Non-pigmented ciliary epithelial cell (primary cell): ENCODE measurements at places on chromosomes 11 and 22.

DNA sequence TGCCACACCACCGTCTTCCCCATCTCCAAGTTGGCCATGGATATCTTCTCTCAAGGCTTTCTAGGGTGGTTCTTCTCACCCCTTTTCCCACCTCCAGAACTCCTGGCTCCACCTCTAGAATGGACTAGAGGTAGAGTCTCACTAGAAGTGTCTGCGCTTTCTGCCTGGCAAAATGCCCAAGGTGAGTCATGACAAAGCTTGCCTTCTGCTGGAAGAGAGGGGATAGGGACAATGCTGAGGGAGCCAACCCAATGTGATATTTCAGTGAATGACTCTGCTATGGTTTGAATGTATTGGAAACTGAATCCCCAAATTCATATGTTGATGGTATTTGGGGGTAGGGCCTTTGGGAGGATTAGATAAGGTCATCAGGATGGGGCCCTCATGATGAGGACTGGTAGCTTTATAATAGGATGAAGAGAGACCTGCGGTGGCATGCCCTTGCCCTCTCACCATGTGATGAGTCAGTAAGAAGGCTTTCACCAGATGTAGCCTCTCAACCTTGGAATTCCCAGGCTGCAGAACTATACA, 4.1 kb upstream of the CD82 start:
- DNase-seq: no peak

DNA sequence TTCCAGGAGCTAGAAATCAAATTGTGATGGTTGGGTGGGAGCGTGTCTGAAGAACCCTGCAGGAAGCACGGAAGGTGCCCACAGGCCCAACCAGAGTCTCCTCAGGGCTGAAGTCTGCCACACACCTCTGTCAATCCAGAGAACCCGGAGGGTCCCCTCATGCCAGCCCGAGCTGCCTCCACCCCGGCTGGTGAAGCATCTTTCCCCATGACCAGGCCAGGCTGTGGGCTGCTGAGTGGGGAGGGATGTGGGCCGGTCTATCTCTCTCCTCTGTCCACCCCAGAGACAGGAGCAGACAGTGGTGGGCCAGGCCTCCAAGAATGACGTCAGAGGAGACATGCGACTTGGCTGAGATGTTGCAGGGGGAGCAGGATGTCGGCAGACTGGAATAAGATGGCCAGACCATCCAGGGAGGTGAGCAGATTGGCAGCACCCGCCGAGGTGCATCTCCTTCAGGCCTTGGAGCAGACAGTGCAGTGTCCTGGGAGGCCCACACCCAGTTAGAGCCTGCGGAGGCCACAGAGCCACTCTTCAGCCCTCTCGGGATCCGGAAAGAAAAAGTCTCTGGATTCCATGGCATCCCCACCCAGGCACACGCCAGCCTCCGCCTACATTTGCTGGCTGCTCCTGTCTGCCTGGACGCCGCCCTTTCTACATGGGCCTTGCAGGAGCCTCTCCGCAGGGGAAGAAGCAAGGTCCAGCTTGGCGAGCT, 1524.9 kb downstream of the BRD1 start:
- no peak for DNase-seq

GRCh38 chr11:14908214-14908880, 16.3 kb upstream of the CYP2R1 start:
- no peak for DNase-seq

DNA sequence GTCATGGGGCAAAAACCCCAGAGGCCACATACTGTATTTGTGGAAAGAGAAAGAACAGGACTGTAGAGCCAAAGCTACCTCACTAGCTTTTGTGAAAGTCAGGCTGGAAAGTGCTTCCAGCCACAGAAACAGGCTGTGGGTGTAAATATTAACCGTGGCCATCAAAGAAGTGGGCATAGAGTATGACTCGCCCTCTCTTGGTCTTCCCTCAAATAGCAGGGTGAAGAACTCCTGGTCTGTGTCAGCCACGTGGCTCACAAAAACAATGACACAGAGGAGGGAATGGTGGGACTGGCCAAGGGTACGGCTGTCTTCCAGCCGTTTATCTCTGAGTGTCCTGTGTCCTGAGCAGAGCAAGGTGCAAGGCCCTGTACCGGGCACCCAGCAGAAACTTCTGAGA, 37.6 kb upstream of the UBASH3B start:
- no peak for DNase-seq

GRCh38 chr11:111066846-111067245, 178.7 kb upstream of the POU2AF2 start:
- no peak for DNase-seq

GRCh38 chr11:127000981-127001380, 411 bp upstream of the KIRREL3 start:
- DNase-seq: no peak

DNA sequence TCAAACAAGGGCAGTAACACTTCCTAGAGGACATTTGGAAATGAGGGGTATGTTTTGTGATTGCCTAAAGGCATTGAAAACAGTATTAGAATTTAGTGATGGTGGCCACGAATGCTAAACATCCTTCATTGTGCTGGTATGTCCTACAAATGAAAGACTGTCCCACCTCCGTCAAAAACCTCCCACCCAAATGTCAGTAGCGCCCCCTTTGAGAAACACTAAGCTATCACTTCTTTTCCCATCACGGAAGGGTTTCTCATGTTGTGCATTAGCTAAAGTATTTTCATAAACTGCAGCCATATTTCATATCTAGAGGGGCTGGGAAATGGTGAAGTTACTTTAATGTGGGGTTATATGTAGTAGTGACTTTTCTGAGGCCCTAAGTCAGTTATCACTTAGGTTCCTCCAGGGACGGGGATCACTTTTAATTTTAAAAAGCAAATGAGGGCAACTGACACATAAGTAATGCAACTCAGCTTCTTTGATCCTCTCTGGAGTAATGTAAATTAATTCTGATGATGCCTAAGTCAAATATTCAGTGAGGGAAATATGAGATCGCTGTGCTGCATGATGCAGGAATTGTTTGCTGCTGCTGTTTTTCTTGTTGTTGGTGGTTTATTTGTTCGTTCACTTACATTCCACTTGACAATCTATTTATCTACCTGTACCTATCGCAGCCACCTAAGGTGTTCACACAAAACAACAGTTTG, 1403.4 kb upstream of the TENM4 start:
- no peak for DNase-seq

DNA sequence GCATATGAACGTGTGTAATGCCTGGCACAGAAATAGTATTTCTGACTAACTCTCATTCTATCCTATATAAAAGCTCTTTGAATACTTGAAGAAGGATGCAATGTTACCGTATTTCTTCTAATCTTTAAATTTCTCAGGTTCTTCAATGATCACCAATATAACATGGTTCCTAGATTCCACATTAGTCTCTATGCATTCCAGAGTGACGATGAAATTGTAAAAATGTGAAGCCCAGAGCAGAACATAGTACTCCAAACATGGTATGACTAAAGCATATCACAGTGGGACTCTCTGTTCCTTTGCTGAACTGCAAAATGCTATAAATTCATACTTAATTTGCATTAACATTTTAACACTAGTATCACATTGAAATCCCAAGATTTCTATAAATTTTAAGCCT, 877.6 kb upstream of the CHORDC1 start:
- no peak for DNase-seq

GRCh38 chr11:44726283-44727113, at the start of gene TSPAN18:
TSPAN18 (plus strand) TSS chr11:44726962; CDS start chr11:44906417, 179,455 bp downstream.
- DNase-seq: no peak

DNA sequence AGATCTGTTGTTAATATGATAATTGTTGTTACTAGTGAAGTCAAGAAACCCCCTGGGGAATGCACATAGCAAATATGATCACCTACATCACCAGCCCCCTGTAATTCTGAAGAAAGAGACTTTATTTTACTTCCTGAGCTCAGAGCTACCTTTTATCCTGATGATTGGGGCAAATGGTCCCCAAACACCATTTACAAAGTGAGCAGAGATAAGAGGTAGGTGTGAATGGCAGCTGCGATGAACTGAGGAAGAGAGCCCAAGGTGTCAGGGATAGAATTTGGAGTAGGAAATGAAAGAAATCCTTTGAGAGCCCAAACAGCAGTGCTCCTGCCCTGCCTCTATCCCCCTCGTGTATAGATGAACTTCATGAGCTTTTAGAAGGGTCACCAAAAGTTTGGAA, 69.1 kb downstream of the TENM4 start:
- no peak for DNase-seq
